Caudate nucleus (tissue), 63 donors: ENCODE measurements at places on chromosomes 13 and 19.

DNA sequence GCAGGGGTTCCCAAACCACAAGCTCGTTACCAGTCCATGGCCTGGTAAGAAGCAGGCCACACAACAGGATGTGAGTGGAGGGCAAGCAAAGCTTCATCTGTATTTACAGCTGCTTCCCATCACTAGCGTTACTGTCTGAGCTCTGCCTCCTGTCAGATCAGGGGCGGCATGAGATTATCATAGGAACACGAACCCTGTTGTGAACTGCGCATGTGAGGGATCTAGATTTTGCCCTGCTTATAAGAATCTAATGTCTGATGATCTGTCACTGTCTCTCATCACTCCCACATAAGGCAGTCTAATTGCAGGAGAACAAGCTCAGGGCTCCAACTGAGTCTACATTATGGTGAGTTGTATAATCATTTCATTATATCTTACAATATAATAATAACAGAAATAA lies 677.4 kb upstream of the SLITRK6 start:
- no peak for DNase-seq

GRCh38 chr13:87554045-87554444 lies 117.1 kb upstream of the SLITRK5 start:
- no peak for DNase-seq

GRCh38 chr13:101512650-101513049 lies 60.2 kb downstream of the ITGBL1 start:
- DNase-seq, result no peak

DNA sequence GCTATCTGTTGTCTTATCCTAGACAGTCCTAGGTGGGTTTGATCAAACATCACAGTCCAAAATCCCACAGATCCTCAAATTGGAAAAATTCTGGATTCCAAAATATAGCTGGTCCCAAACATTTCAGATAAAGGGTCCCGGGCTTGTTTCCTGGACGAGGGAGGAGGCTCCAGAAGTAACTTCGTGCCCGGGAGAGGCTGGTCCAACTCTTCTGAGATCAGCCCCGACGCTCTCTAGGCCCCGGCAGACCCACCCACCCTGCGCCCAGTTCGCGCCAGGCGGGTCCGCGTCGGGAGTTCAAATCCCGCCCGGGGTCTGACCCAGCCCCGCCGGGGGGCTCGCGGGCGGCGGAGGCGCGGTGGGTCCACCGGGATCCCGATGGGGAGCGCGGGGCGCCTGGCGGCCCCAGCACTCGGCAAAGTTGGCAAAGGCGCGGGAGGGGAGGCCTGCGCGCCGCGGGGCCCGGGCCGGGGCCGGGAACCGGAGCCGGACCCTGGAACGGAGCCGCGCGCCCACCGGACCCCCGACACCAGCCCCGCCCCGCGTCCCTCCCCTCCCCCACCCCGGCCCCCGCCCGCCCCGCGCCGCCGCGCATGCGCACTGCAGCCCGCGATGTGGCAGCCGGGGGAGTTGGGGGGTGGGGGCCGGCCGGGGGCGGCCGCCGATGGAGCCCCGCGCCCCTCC lies 513 bp downstream of the MIER2 start:
- no peak for DNase-seq

GRCh38 chr19:34416021-34416545 lies 11.9 kb downstream of the PDCD2L start:
- no peak for DNase-seq

GRCh38 chr19:31979949-31980670 lies 365.3 kb upstream of the ZNF507 start:
- DNase-seq, result no peak

GRCh38 chr13:75467040-75467728 lies 14.8 kb downstream of the TBC1D4 start:
- DNase-seq, result no peak

DNA sequence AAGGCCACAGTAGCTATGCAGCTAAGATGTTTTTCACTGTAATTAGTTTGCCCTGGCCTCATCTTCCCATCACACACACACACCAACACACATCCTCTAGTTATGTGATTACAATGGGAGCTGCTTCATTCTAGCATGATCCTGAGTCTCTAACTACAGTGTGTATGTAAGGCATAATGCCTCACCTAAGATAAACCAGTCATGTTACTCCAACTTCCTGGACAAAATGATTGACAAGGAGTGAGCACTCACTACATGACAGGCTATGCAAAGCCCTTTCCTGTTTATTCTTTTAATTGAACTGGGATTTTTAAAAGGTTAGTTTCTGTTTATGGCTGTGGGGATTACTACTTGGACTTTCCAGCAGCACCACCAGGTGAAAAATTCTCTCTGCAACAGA lies 400.8 kb upstream of the ATXN8OS start:
- no peak for DNase-seq

DNA sequence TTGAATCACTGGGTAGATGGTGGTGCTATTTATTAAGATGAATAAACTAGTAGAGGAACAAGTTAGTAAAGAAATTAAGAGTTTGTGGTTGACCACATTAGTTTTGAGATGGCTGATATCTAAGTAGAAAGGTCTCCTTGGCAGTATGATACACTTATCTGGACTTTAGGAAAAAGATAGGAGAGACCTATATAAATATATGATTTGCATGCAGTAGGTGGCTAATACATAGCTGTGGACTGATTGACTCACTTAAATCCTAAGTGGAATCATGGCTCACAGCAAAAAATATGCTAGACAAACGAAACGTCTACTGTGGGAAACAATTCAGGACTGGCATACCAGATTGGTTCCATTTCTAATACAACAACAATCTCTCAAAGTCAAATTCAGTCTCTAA lies 92.0 kb downstream of the CAB39L start:
- DNase-seq, result no peak

- DNase-seq, result no peak
These were observed 18.8 kb upstream of the GTF3A start for GRCh38 chr13:27405546-27406134.

- DNase-seq, result no peak
These were observed 1063.8 kb downstream of the EFNB2 start for GRCh38 chr13:105471673-105472072.

DNA sequence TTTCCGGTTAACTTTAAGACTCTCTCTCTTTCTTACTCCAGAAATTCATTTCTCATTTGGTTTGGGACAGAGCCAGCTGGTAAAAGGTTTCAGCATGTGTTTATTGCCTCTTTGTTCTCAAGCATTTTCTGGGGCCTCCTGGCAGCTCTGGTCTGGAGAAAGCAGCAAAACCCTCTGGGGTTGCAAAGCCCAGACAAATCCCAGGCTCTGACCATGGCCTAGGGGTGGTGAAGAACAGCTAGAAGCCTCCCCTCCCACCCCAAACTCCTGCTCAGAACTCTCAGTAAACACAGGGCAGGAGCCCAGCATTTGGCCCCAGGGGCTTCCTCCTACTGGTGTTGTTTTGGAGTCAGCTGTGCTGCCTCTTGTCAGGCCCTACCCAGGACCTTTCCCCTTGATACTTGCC lies 124.2 kb upstream of the SERP2 start:
- no peak for DNase-seq

DNA sequence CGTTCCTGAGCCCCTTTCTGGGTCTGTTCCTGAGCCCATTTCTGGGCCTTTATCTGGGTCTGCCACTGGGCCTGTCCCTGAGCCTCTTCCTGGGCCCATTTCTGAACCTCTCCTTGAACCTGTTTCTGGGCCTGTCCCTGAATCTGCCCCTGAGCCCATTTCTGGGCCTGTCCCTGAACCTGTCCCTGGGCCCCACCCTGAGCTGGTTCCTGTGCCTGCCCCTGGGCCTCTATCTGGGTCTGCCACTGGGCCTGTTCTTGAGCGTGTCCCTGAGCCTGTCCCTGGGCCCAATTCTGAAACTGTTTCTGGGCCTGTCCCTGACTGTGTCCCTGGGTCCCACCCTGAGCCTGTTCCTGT lies 40.4 kb upstream of the GRTP1 start:
- DNase-seq, result no peak

GRCh38 chr19:12840091-12841079 lies 2.1 kb downstream of the MAST1 start:
- DNase-seq, result no peak

DNA sequence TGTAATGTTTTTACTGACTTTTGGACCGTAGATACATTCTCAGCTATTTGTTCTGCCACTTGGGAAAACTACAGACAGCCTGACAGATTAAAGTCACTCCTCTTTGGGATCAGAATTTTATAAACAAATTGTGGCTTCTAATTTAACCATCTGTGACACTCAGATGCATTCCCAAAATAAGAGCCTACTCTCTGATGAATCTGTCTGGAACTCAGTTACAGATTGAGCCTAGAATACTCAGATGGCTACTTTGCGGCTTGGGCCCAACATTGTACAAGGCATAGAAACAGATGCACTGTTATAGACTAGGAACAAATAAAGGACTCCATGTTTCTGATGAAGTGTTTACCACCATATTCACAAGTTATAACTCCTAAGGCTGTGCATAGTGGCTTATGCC lies 291.0 kb upstream of the SLITRK6 start:
- DNase-seq, result no peak

GRCh38 chr13:98171900-98172589 lies 5.0 kb downstream of the RNF113B start:
- no peak for DNase-seq

- DNase-seq, result peak; percentile 37
These were observed 44.6 kb downstream of the ZNF787 start for GRCh38 chr19:56076498-56076897.

GRCh38 chr13:95391362-95391761 lies 90.1 kb upstream of the ABCC4 start:
- no peak for DNase-seq

DNA sequence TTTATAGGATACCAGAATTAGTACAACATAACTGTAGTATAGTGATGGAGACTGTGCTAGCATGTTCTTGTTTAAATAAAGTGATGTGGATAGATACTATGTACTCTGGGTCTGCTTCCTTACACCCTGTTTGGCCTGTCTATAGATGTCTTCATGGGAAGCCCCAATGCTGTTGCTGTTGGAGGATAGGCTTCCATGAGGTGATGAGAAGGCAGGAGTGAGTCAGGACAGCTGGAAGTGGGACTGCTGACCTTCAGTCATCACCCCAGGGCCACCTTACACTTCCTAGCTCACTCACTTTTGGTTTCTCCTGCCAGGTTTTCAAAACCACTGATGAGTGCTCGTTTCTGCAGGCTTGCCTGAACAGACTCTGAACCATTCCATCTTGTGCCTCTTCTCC lies 4.2 kb downstream of the KCTD4 start:
- DNase-seq, result no peak

- DNase-seq, result no peak
These were observed 1008.0 kb downstream of the PCDH9 start for GRCh38 chr13:66222127-66222526.

DNA sequence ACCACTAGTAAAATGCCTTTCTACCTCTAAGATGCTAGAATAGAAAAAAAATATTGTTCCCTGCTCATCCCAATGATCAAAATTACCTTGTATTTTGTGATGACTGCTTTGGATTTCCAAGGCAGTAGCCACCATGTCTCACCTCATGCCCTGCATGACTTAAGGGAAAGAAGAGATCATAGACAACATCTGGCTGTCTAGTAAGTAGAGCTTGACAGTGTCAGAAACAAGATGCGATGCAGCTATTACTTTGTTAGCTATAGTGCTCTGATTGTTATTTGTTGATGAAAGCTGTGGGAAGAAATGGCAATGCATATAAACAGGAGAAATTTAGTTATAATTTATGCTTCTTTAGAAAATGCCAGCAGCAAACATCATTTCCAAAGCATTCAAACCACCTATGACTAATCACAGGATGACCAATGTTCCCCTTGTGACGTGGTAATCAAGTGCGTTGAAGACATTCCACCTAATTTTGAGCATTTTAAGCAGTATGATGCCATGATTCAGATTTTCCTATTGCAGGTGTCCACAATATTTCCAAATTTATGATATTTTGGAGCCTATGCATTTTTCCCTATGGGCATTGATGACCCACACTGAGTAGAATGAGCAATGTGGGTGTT lies 308.3 kb downstream of the KCNRG start:
- DNase-seq, result no peak

GRCh38 chr19:49458567-49458903 lies 5.5 kb downstream of the ALDH16A1 start:
- no peak for DNase-seq

- no peak for DNase-seq
These were observed 7.4 kb downstream of the C5AR2 start for GRCh38 chr19:47339196-47339880.

DNA sequence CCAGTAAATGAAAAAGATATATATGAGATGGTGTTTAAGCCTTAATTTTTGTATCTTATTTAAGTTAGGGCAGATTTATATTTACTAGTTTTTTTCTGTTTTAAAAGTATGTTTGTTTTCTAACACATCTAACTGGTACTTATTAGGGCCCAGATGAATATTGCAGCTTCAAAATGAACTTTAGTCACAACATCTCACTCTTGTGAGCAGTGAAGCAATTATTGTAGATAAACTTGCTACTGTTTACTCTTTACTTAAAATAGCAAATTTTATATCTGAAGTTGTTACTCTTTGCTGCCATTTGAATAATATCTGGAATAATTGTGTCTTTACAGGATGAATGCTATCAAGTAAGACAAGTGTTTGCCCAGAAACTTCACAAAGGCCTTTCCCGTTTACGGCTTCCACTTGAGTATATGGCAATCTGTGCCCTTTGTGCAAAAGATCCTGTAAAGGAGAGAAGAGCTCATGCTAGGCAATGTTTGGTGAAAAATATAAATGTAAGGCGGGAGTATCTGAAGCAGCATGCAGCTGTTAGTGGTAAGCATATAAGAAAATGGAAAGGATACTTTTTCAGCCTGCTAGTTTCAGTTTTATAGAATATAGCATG lies 166.8 kb downstream of the PDS5B start:
- no peak for DNase-seq

DNA sequence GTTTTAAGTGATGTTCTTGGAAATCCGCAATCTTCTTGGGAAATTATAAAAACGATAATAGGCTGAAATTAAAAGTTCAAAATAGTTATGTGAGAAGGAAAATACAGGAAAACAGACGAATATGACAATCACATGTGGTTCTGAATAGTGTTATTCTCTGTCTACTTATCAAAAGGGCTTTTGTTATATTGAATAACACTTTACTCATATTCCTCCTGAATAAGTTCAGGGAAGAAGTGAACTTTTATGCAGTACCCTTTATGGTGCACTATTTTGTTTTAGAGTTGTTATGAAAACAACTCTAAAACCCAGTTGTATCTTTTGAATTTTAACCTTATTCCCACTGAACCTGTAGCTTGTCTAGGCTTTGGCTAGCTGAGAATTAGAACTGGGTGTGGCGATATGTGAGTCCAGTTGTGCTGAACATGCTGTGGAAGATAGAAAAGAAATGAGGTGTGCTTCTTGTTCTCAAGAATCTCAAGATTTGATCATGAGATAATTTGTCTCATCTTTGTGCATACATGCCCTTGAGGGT lies 384.4 kb downstream of the LMO7 start:
- DNase-seq, result no peak

DNA sequence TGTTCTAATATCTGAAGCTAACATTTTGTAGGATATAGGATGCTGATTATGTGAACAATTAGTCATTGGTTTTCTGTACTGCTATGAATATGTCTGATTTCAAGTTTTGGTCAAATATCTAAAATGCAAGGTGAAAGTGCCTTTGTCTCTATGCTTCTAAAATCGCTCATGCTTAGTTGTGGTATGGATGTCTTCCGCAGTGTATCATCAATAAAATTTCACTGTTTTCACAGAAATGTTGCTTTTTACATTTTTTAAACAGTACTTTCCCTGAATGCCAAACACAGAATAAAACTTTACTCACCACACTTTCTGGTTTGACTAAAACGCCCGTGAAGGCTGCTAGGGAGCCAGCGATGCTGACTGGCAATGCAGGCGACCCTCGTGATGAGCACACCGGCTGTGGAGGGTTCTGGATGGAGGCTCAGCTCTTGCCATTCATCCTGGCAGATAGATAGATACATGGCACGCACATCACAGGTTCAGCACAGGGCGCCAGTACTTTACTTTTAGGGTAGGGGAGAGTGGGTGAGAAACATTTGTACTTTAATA lies 40.1 kb downstream of the SLC7A9 start:
- no peak for DNase-seq
